ENCODE measurements at places on chromosomes 11 and 22.
A peak's percentile ranks its signal among the peaks of the same experiment; 100 is the strongest.

DNA sequence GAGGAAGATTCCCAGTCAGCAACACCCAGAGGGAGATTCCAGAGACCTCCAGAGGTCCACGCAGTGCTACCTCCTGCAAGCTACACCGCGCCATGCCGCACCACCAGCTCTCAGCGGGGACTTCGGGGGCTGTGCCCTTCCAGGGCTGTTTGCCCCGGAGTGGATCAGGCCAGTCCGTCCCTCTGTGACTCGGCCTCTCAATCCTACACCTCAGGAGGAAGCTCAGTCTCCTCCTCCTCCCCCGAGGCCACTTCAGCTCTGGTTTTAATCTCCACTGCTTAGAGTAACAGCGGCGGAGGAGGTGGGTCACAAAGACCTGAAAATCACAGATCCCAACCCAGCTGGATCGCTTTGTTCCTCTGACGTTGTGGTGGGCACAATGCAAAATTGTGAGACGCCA is 68.6 kb downstream of the PHF21B start:
- no peak overlapping the region for H3K27ac ChIP-seq
- H3K4me3 ChIP-seq, result no peak overlapping the region
- H3K27me3 ChIP-seq, result peaks cover 11% of the 10 kb centered on the region
- DNase-seq, result no peak
- H3K4me1 ChIP-seq, result peaks cover 19% of the 10 kb centered on the region

DNA sequence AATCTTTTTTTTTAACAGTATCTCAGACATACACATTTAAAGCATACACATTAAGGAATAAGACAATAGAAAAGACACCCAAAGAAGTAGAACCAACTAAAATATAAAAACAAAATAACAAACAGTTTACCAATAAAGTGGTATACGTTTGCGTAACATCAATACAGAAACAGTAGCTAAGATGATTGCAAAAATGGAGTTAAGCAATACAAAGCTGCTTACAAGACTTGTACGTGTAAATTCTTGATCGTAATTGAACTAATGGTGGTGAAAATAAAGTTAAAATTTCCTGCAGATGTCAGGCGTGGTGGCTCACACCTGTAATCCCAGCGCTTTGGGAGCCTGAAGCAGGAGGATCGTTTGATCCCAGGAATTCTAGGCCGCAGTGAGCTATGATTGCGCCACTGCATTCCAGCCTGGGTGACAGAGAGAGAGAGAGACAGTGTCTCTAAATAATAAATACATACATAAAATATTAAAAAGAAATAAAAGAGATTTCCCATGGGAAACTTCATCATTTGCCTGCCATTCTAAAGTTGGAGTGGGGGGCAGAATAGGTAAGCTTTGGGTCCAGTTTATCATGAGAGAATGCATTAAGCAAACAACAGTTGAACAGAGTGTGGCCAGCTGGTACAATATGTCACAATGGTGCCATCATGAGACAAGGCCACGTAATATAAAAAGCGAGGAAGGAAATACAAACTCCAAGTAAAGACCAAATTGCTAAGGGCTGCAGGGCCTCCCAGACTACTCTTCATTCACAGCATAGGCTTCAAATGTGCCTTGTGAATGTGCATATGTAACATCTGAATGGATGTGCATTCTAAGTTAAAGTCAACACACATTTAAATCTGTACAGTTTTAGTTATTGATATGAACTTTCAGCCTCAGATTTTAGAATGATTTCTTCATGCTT is 38.9 kb upstream of the EED start:
- no peak overlapping the region for H3K27ac ChIP-seq
- no peak overlapping the region for H3K4me3 ChIP-seq
- H3K36me3 ChIP-seq, result no peaks in the 10 kb centered on the region
- DNase-seq, result no peak
- no peaks in the 10 kb centered on the region for H3K4me1 ChIP-seq
- H3K27me3 ChIP-seq, result no peaks in the 10 kb centered on the region

GRCh38 chr11:2769409-2770095 is 69.8 kb upstream of the KCNQ1OT1 start:
- no peak overlapping the region for H3K27ac ChIP-seq
- DNase-seq, result peak; percentile 6
- peaks cover 12% of the 10 kb centered on the region for H3K36me3 ChIP-seq
- H3K4me3 ChIP-seq, result no peak overlapping the region

DNA sequence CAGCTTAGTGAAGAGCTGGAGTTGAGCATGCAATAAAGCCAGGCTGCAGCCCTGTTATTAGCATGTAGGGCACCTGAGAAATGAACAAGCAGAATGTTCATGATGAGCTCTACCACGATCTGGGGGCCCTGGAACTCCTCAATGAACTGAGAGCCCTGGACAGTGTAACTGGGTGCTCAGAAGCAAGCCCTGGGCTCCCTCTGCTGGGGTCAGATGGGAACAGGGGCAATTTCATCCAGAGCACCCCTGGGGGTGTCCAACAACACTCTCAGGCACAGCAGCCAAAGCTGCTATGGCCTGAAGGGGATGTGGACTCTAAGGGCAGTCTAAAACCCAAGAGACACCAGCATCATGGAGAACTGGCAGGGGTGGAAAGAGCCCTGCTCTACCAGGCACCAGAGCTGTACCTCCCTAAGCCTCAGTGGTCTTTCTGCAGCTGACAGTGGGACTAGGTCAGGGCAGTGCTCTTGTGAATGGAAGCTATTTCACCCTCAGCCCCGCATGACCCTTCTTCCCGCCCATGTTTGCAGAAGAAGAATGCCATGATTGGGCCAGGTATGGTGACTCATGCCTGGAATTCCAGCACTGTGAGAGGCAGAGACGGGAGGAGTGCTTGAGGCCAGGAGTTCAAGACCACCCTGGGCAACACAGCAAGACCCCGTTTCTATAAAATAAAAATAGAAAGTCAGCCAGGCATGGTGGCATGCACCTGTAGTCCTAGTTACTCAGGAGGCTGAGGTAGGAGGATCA is 28.9 kb downstream of the THOC5 start:
- H3K27me3 ChIP-seq, result no peaks in the 10 kb centered on the region
- DNase-seq, result peak; percentile 41
- H3K36me3 ChIP-seq, result peaks cover 4% of the 10 kb centered on the region
- no peaks in the 10 kb centered on the region for H3K4me1 ChIP-seq
- H3K27ac ChIP-seq, result no peak overlapping the region

DNA sequence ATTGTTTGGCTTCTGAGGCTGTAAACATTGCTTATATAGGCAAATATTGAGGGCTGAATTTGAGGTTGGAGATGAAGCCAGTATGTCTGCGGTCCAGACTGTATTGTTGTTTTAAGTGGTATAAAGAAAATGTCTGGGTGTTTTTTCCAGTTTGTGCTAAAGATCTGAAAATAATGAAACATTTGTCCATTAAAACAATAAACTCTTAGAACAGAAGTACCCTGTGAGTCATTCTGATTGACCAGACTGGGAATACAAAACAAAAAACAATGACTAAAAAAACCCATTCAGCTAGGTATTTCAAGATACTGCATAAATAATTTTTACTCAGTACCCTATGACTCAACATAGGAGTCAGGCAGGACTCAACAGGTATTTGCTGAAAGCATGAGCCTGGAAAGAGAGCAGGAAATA is 20.4 kb downstream of the ALKBH8 start:
- no peak for DNase-seq
- H3K27me3 ChIP-seq, result no peaks in the 10 kb centered on the region
- H3K4me1 ChIP-seq, result peaks cover 4% of the 10 kb centered on the region

DNA sequence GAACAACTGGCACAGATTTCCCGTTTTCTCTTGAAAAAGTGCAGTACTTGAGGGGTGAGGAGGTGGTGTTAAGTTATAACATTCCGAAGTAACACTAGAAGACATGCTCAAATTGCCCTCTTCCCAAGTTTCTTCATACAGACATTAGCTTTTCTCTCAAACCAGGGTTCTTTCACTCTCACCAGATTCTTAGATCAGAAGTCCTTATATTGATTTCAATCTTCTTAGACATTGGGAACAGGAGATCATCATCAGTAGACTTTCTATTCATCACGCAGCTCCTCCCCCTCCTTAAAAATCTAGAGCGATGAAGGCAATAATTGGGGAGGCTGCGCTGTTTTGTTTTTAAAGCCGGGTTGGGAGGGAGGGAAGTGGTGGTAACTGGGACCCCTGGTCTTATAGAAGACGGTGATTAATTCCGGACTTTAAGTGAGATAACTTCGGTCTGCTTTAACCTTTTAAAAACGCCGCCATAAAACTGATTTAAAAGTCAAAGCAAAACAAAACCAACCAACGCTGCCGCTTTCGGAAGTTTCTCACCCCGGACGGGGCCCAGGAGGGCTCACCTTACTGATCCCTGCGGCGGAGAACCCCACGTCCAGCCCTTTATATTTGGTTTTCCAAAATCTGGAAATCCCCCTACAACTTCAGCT is 665 bp downstream of the USP28 start:
- H3K27ac ChIP-seq, result peak overlapping the region; percentile 29
- peaks cover 4% of the 10 kb centered on the region for H3K27me3 ChIP-seq
- DNase-seq, result no peak
- H3K4me1 ChIP-seq, result peaks cover 17% of the 10 kb centered on the region

DNA sequence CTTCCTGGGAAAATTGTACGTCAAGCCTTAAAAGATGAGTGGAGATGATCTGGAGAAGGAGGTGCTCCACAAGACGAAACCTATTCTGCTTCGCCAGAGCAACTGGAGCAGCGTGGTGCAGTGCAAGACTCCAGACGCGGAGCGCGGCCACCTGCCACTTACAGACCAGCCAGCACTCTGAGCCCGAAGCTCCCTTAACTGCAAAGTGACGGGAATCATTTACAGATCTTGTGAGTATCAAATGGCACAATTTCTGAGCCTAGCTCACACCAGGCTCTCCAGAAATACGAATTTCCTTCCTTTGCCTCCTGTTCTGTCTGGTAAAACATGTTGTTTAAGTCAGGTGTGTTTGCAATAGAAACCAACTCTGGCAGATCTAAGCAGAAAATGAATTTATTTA is 369.3 kb downstream of the CADM1 start:
- H3K4me3 ChIP-seq, result no peak overlapping the region
- peak; percentile 48 for DNase-seq

DNA sequence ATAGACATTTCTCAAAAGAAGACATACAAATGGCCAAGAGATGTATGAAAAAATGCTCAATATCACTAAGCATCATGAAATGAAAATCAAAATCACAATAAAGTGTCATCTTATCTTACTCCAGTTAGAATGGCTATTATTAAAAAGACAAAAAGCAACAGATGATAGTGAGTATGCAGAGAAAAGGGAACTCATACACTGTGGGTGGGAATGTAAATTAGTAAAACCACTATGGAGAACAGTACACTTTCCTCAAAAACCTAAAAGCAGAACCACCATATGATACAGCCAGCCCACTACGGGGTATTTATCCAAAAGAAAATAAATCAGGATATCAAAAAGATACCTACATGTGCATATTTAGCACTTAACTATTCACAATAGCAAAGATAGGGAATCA is 700.0 kb upstream of the ANO5 start:
- no peaks in the 10 kb centered on the region for H3K4me1 ChIP-seq
- H3K4me3 ChIP-seq, result no peak overlapping the region
- no peaks in the 10 kb centered on the region for H3K36me3 ChIP-seq
- no peak overlapping the region for H3K27ac ChIP-seq
- no peaks in the 10 kb centered on the region for H3K27me3 ChIP-seq

DNA sequence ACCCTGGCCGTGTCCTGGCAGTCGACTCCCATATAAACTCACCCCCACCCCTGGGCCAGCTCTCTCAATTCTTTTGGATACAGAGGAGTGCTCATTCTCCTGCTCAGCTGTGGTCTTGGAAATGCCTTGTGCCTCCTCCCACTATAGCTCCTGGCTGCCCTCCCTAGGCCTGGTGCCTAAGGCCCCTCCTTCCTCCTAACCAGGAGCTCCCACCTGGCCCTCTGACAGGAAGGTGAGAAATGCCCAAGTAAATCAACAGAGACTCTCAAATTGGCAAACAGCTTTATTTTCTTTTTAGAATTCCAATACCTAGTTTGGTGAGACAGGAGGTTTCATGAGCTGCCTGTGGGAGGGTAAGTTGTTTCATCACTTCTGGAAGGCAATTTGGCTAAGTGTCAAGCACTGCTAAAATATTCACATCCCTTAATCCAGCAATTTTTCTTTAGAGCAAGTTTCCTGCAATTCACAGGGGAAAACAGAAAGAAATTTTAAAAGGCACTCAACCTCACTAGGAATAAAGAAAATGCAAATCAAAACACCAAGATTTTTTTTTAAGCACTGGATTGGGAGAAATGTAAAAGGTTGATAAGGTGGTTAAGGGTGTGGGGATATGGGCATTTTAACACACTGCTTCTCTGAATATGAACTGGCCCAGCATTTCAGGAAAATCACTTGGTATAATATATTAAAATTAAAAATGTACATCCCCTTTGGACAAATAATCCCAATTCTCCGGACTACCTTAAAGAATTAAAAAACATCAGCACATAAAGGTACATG is 209.7 kb upstream of the ARHGAP20 start:
- H3K36me3 ChIP-seq, result peaks cover 5% of the 10 kb centered on the region
- DNase-seq, result no peak
- no peak overlapping the region for H3K4me3 ChIP-seq
- H3K27me3 ChIP-seq, result peaks cover 2% of the 10 kb centered on the region

GRCh38 chr11:72174302-72175070 is 17.5 kb upstream of the FOLR1 start:
- H3K27me3 ChIP-seq, result peaks cover 7% of the 10 kb centered on the region
- no peak for DNase-seq
- H3K4me1 ChIP-seq, result no peaks in the 10 kb centered on the region
- no peak overlapping the region for H3K27ac ChIP-seq
- no peak overlapping the region for H3K4me3 ChIP-seq

GRCh38 chr11:9738707-9739106 is 74.8 kb downstream of the SWAP70 start:
- H3K27me3 ChIP-seq, result peaks cover 2% of the 10 kb centered on the region
- H3K27ac ChIP-seq, result no peak overlapping the region
- no peaks in the 10 kb centered on the region for H3K4me1 ChIP-seq
- H3K4me3 ChIP-seq, result no peak overlapping the region

DNA sequence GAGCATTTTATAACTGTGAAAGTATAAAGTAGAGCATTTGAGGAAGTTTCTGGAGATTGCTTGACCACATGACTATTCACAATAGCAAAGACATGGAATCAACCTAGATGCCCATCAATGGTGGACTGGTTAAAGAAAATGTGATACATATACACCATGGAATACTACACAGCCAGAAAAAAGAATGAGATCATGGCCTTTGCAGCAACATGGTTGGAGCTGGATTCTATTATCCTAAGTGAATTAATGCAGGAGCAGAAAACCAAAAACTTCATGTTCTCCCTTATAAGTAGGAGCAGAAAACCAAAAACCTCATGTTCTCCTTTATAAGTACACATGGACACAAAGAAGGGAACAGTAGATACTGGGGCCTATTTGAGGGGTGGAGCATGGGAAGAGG is 30.3 kb downstream of the UVRAG start:
- H3K36me3 ChIP-seq, result no peaks in the 10 kb centered on the region
- no peak overlapping the region for H3K27ac ChIP-seq
- DNase-seq, result no peak

- no peak for DNase-seq
- peaks cover 17% of the 10 kb centered on the region for H3K4me1 ChIP-seq
- H3K27ac ChIP-seq, result no peak overlapping the region
- no peak overlapping the region for H3K4me3 ChIP-seq
- H3K36me3 ChIP-seq, result no peaks in the 10 kb centered on the region
These were observed 774 bp upstream of the MRGPRG start for GRCh38 chr11:3219281-3219892.
